Foreskin keratinocyte (primary cell): ENCODE measurements at places on chromosomes 11 and 22. TPM values are rescaled to one million over a fixed set of nuclear protein-coding genes. Genes with fewer than 3 reads are reported as not detected.

Gene CASTOR1
- polyA plus RNA-seq: 2.4 and 3.1 TPM in 2 replicates

- DNase-seq: no peak
Measured at GRCh38 chr11:75365711-75366181, 14.3 kb upstream of the ARRB1 start.

GRCh38 chr11:119777940-119778339, 48.9 kb upstream of the NECTIN1 start:
- DNase-seq: no peak

Gene SERPIND1
- not detected in 2 replicates for polyA plus RNA-seq

Gene SNX32
- 0.11 and 0.22 TPM in 2 replicates for polyA plus RNA-seq

Gene KLHL35
- 0.23 and 1.2 TPM in 2 replicates for polyA plus RNA-seq

Gene EFCAB6
- 0.09 and 0.13 TPM in 2 replicates for polyA plus RNA-seq

DNA sequence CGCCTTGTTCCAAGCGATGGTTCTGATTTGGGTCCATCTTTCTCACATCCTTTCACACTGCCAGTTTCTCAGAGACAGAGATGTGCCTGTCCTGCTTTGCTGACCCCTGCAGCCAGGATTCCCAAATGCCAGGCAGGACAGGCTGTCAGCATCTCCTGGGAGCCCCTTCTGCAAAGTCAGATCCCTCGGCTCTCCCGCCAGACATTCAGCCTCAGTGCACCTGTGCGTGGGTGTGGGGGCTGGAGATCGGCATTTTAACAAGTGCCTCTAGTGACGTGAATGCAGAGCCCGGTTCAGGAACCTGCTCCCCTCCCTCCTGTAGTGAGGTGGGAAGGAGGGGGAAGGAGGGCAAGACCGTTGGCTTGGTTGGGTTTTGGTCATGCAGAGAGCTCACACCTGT, 108.9 kb upstream of the FGF3 start:
- DNase-seq: no peak
